ENCODE measurements at places on chromosomes 7 and 10. TPM values are rescaled to one million over a fixed set of nuclear protein-coding genes. Genes with fewer than 3 reads are reported as not detected.

Gene CYP2C19
- total RNA-seq: not detected

Gene ARHGEF5
- total RNA-seq: 25.6 TPM

Gene SYT15
- 0.89 TPM for total RNA-seq

Gene LIPF
- not detected for total RNA-seq

All from mesangial cell (primary cell).